ENCODE measurements at places on chromosomes 7 and 10.

DNA sequence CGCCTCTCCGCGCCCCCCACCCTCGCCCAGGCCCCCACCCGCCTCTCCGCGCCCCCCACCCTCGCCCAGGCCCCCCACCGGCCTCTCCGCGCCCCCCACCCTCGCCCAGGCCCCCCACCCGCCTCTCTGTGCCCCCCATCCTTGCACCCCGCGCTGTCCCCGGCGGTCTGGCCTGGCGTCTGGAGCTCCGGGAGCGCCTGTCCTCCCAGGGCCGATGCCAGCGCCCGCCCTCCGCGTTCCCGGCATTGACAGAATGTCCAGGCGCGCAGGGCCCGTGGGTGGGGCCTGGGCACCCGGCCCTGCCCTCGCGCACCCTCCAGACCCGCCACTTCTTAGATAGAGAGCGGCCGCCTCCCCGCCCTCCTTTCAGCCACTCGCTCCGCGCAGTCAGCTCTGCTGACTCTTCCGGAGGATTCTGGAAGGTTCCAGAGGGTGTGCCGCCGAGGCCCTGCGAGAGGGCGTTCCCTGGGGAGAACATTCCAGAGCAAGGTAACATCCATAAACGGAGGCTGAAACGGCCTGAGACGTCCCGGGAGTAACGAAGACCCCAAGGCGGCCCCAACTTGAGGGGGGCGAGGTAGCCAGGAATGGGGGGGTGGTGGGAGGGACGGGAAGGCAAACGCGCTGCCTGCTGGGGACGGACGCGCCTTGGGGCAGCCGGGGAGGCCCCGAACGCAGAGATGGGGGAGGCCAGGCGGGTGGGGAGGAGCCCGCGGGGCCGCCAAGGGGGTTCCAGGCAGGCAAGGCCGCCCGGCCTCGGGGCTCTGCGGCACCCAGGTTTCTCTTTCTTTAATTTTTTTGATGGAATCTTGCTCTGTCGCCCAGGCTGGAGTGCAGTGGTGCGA is 117.8 kb downstream of the DYNC2I1 start:
- DNase-seq = no peak

DNA sequence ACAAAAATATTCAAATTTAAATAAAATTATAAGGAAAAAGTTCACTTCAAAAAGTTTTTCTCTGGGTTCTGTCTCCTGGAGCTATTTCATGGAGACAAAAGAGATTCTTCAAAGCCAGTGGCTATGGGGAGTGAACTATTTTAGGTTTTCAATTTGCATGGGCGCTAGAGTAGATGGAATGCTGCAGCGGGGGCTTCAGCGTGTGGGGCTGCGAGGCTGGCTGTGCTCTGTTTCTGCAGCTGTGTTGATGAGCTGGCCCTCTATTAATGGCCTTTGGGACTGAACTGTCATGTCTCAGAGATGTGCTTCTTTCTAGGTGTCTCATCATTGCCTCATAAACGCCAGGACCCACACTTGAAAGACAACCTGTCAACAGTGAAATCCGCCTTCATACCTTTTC is 108.4 kb upstream of the NPY start:
- no peak for DNase-seq

GRCh38 chr10:2927958-2928840 is 139.1 kb upstream of the PFKP start:
- DNase-seq = peak; percentile 27

GRCh38 chr10:131724891-131725580 is 175.8 kb upstream of the PPP2R2D start:
- DNase-seq = no peak

DNA sequence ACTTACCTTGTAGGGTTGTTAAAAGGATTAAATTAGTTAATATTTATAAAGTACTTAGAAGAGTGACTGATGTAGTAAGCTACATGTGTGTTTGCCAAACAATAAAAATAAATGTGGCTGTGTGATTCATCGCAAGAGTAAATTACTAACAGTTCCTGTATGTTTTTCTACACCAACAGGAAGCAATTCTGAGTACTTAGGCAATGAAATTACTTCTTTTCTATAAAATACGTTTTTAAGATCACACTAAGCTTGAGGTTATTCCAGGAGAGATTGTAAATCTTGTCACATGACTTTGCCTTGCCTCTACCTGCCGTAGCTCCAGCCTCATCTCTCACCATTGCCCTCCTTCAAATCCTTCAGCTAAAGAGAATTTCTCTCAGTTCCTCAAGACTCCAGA is 18.1 kb upstream of the GSTK1 start:
- no peak for DNase-seq

DNA sequence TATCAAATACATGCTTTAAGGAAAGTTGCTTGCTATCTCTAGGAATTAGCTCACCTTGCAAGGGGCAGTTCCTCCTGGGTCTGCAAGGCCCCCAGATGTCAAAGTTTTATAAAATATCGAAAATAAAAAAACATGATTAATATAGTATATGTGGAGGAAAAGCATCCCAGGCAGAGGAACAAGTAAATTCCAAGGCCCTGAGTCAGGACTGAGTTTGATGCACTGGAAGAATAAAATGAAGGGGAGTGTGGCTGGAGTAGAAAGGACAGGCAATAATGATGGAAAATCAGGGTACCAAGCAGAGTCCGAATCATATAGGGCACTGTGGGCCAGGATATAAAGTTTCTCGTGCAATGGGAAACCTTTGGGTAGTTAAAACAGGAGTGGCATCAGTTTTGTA is 112.4 kb upstream of the EEPD1 start:
- DNase-seq = no peak

DNA sequence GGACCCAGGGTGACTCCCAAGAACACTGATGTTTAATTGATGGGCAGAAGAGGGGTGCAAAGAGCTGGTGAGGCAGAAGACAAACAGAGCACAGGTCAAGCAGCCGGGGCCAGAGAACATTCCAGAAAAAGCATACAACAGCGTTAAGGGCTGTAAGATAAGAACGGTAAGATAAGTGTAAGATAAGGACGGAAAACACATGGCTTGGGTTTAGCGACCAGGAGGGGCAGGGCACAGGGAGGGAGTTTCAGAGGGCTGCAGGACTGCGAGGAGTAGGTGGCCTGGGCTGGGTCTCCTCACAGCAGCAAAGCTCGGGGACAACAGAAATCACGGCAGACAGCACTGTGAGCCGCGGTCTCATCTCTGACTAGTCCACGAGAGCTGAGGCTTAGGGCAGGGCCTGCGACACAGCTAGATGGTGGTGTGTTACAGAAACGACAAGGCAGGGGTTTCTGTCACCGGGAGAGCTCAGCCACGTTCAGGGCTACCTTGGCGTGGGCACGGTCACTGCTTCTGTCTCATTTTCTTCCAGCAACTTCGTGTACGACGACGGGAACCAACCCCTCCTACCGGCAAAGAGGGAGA is 24.6 kb downstream of the BRI3 start:
- no peak for DNase-seq

DNA sequence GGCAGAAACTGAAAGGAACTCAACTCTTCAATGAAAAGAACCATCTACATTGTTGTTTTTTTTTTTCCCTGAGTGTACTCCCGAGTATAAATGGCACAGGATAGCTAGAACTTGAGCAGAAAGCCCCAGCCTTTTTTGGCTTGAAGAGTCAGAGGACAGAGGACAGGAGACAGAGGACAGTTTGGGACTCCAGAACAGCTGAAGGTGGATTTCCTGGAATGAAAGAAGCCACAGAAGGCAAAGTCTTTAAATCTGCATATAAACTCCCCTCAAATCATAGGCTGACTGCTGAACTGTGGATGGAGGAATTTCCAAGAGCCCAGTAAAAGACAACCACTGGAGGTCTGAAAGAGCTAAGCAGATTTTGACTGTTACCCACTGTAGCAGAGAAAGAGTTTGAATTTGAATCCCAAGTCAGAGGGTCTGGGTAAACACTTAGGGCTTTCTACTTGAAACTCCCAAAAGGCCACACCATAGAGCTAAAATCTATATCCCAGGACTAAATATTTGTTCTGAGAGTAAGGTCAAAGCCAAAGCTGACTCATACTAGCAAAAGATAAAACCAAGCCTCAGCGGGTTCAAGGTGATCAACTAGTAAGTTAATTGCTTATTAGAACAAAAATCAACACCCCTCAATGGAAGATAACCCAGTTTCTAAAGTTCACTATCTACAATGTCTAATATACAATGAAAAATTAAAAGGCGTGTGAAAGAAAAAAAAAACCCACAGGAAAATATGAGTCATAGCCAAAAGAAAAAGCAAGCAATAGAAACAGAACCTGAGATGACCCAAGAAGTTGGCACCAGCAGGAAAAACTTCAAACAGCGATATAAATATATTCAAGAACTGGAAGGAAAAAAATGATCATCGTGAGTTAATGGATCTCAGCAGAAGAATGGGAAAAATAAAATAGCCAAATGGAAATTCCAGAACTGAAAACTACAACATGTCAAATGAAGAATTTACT is 1.8 kb upstream of the OPN1SW start:
- no peak for DNase-seq

DNA sequence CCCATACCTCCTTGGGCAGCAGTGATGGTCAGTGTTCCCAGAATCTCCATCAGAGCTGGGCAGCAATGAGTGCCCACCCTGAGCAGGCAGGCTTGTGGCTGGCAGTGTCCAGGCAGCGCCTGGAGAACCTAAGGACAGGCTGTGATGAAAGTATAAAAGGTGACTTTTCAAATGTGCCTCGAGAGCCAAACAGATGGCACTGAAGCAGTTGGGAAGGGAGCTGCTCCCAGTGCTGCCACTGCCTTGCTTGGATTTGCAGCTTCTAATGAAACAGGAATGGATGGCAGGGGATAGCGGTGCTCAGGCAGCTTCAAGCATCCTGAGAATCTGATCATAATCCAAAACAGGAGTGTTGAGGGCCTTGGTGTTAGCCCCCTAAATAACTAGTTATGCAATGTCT is 179.8 kb upstream of the AOAH start:
- DNase-seq = no peak

DNA sequence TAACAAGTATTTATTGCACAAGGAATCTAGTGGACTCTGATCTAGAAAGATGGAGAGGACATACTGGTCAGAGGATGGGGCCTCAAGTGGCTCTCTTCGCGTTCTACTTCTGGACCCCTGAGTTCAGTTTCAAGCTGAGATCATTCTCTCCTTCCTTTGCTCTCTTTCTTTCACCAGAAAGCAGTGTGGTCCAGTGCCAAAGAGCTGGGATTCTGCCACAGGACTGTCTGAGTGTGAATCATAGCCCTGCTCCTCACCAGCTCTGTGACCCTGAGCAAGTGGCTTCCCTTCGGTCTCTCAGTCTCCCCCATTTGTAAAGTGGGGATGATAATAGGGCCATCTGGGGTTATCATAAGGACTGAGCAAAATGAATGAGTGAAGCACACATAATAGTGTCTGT is 715.2 kb downstream of the SUGCT start:
- DNase-seq = no peak

GRCh38 chr7:132059141-132059540 is 502.7 kb upstream of the PODXL start:
- no peak for DNase-seq

- DNase-seq = no peak
Observed at GRCh38 chr10:124559372-124560132, 97.9 kb downstream of the LHPP start.

- DNase-seq = no peak
Observed at GRCh38 chr10:114885443-114885842, 52.6 kb upstream of the TRUB1 start.

GRCh38 chr7:35691366-35691765 is 3.6 kb downstream of the HERPUD2 start:
- DNase-seq = no peak

- no peak for DNase-seq
Observed at GRCh38 chr10:44853796-44854195, 57.3 kb upstream of the TMEM72 start.

GRCh38 chr10:25745976-25746375 is 188.1 kb upstream of the MYO3A start:
- no peak for DNase-seq

GRCh38 chr7:151674161-151674920 is 154.6 kb upstream of the RHEB start:
- DNase-seq = no peak

Data from stimulated activated CD8-positive, alpha-beta memory T cell treated with anti-CD3 and anti-CD28 coated beads, Interleukin-15, amount 100 ng/mL, for 4 hours (primary cell).